ENCODE measurements at places on chromosomes 3 and 15.

DNA sequence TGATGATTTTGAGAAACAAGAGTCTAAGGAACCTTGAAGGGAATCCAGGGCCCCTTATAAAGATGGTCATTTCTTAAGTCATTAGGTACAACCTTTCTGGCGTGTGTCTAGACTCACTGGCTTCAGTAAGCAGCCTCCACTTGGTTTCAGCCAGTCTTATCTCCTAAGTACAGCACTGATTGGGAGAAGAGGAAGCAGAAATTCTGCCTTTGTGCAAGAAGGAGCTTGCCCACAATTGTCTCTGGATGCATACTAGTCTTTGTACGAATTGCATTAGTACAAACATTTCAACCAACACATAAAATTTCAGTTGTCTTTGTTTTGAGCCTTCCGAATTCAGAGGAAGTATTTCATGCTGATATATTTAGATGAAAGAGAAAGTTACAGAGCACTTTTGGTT lies 139.4 kb downstream of the SLCO3A1 start:
- DNase-seq, result no peak

DNA sequence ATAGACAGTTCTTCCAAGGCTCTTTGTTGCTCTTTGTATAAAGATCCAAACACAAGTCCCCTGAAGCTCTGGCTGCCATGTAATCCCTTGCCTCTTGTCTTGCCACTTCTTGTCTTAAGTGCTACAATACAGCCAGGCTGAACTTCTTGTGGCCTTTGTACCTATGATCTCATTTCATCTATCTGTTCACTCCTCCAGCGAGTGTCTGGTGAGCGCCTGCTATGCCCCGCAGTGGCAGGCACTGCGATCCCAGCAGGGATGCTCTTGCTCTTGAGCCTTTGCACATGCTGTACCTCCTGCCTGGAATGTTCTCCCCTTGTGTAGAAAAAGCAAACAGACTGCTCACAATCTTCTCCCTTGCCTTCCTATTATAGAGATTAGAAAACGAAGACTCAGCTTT lies 81.9 kb upstream of the ADPGK start:
- peak; percentile 12 for DNase-seq

DNA sequence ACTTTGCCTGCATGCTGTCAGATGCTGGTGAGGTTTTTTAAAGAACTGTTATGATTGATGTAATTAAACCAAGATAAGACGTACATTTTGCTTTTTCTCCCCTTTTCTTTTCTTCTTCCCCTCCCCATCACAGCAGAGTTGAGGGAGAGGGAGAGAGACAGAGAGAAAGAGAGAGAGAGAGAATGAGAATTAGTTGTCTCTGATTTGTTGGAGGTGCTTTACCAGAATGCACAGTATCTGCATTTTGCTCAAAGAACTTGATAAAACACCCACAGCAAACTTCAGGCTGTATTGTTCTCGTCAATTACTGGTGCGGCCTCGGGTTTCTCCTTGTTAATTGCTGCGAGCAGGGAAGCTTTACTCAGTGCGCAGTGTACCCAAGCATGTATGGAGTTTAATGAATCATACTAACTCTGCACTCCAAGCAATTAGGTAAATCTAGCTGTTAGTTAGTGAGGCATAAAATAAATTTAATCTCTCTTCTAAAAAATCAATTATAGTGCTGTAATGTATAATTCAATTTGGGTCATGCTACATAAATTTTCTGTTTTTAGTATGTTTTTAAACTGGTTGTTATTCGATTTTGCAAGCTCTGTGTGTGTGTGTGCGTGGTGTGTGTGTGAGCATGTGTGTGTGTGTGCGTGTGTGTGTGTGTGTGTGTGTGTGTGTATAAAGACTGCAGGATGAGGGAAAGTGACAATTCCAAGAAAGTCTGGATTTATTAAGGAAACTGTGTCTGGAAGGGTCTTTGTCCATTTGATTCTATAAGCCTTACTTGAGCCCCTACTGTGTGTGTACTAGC lies 273.4 kb downstream of the TLE3 start:
- peak; percentile 42 for DNase-seq

- DNase-seq, result no peak
These were observed 24.4 kb downstream of the MAGEF1 start for GRCh38 chr3:184687363-184688015.

- no peak for DNase-seq
These were observed 71.1 kb upstream of the XCR1 start for GRCh38 chr3:46098319-46098761.

DNA sequence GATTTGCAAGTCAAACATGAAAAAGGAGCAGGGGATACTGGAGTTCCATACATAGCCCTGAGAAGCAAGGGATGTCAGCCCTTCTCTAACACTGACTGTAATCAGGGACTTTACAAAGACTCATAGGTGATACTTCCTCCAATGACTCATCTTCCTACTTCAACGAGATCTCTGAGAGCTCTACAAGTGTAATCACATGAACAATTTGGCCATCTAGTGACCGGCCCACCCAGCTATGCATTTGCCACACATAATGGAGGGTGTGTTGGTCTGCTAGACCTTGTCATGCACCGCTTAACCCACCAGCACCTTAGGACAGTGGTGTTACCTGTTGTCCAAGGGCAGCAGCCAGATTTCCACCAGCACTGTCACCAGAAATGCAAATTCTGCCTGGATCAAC lies 75.3 kb downstream of the NCEH1 start:
- DNase-seq, result no peak

DNA sequence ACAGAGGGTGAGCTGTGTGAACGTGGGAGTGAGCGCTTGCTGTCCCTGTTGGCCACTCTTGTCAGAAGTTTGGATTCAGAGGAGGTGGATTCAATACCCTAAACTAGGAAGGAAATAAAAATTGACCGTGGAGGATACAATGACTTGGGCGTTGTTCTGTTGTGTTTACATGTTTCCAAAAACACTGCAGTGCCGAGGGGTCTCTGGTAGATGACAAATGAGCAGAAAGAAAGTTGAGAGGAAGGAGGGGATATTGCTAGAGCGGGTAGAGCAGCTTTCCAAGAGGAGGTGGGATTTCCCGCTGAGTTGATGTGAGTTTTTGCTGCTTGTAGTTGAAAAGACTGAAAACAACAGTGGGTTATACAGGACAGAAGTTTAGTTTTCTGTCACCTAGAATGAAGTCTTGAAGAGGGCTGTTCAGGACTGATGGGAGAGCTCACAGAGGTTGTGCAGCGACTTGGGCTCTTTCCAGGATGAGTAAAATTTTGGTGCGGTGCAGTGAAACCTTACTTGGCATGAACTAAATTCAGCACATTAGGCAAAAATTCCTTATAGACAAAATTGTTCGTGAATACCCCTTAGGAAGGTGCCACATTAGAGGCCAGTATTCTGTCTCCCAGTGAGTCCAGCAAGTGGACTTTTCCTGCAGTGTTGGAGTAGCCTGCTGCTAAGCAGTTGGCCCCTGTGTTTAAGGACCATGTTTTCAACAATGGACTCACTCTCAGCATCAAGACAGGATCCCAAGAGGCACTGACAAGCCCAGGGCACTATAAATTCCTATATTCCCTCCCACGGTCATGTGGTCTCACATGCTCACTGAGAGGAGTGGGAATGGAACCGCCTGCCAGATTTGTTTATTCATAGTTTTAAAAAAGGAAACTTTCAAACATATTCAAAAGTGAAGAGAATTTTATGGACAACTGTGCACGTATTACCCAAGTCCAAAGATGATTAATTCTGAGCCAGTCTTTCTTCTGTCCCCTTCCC lies 435.0 kb upstream of the C2CD4B start:
- DNase-seq, result no peak

DNA sequence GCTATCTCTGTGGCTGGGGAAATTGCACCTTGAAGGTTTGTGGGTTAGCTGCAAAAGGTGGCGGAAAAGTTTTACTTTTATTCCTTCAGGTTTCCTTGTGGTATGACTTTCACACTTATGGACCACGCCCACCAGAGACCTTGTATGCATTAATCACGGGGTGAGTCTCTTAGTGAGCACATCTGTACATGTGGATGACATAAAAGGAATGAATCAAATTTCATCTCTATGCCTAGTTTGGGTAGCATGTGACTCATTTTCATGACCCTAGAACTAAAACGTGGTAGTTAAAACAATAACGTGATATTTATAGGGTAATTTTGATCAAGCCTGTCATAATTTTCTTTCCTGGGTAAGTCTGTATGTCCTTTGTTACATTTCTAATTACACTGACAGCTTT lies 141.7 kb downstream of the PDCD6IP start:
- no peak for DNase-seq

DNA sequence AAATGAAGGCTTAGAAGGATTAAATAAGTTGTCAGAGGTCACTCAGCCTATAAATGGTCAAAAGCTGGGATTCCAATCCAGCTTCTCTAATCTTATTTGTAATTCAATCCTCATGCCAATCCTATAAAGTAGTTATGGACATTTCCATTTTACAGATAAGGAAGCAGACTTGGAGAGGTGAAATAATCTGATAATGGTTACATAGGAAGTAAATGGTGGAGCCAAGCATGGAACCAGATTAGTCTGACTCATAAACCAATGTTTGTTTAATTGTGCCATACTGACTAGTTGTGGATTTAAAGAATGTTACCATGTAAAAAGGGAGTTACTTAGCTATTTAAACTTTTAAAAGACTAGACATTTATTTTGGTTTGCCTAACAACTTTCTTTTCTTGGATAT lies 59.7 kb downstream of the KCNAB1 start:
- DNase-seq, result no peak

- DNase-seq, result no peak
These were observed 50.8 kb downstream of the PLOD2 start for GRCh38 chr3:146110161-146110560.

DNA sequence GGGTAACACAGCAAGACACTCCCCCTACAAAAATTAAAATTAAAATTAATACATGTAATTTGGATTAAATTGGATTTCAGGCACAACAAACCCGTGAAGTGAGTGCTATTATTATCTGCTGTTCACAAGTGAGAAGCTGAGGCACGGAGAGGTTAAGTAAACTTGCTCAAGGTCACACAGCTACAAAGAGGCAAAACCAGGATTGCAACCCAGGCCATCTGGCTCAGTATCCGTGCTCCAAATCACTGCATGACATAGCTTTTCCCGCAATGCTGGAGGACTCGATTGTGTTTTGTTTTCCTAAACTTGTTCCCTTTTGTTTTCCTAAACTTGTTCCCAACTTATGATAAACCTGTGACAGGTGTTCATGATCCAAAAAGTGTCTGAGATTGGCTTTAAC lies 19.9 kb upstream of the C15orf39 start:
- no peak for DNase-seq

DNA sequence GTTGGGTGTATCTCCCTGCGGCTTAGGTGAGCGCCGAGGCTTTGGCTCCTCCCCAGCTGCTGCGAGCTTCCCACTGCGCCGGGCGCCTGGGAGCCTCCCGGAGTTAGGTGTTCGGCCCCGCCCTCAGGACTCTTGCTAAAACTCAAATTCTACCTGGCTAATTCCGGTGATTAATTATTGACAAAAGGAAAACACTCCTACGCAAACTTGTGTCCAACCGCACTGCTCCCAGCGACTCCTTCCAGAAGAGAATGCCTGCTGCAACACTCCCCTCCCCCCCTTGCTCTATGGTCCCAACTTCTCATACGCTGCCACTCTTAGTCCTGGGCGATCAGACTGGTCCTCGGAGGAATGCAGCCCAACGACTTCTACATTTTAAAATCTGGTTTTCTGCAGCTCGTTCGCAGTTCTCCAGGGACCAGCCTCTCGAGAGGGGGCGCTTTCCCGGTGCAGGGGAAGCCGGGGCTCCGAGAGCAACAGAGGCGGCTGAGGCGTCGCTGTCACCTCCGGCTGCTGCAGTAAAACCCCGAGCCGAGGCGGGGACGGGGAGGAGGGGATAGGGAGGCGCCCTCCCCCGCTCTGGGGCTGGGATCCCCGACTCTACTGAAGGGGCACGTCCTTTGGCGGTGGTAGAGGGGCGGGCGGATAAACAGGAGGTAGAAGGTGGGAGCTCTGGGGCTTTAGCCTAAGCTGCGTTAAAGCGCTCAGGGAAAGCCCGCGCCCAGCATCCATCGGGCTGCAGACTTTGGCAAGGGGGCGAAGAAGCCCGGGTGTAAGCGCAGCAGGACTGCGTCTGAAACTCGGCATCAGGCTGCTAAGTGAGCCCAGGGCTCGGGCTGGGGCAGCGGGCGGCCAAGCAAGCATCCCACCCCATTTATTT lies at the start of gene SPTSSB:
Gene SPTSSB (minus strand): TSS at position 77 of the 880 bp plus-strand sequence. CDS start 25,194 bp downstream, outside the sequence.
- peak; percentile 83 for DNase-seq

DNA sequence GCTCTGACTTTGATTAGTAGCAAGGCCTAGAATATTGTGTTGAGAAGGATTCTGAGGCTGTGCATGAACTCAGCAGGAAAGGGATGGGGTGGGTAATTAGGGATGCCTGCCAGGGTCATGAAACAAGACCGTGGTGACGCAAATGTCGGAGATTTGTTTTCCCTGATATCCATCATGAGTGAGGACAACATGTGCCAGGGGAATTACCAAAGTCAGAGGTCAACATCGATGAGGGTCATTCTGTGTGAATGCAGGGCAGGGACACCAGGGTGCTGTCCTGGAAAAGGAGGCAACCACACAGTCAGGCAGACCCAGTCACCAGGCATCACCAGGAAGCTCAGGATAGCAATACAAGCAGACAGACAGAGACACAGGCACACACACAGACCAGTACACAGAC lies 52.2 kb downstream of the SLCO2A1 start:
- DNase-seq, result no peak

DNA sequence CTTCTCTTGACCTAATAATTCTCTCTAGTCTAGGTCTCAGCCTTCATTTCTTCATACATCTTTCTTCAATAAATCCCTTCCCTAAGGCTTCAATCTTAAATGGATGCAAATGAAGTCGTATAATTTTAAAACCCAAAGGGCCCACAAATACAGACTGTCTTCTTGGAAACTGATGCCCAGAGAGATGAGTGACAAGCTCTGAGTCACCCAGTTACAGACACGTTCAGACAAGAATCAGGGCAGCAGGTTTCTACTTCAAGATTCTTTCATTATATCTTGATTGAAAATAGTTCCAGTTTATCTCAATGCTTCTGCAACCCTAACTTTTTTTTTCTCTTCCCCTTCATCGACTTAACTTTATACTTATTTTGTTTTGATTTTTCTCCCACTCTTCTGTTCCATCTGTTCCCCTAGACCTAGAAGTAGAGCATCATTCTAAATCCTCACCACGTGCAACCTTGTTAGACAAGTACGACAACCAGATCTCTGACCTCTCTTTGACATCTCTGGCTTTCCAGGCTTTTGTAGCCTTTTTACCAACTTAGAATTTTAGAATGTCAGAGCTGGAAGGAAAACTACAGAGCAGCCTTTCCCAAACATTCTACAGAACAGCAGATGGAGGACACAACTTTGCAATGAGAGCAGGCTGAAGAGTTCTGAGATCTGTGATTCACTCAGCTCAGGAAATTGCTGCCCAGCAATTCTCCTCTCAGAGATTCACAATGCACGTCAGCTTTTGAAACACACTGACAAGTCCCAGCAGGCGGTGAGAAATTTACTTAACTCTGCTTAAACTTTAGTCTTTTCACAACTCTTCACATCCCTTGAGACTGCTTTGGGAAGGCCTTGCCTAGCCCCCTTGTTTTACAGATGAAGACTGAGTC lies 25.3 kb downstream of the NCEH1 start:
- no peak for DNase-seq
